ENCODE measurements at places on chromosomes 1 and 21. TPM values are rescaled to one million over a fixed set of nuclear protein-coding genes. Genes with fewer than 3 reads are reported as not detected.

Gene PLA2G2E
- total RNA-seq = not detected

GRCh38 chr1:34086561-34086960 is 78.5 kb downstream of the CSMD2 start:
- DNase-seq = no peak

Gene IRF2BP2
- 104 TPM for total RNA-seq

GRCh38 chr1:25544819-25545218 is 1.4 kb downstream of the LDLRAP1 start:
- DNase-seq = peak; percentile 36

GRCh38 chr1:174465855-174466254 is 18.1 kb downstream of the GPR52 start:
- DNase-seq = no peak

Gene HAO2
- total RNA-seq = not detected

Gene VCAM1
- total RNA-seq = 24.5 TPM

DNA sequence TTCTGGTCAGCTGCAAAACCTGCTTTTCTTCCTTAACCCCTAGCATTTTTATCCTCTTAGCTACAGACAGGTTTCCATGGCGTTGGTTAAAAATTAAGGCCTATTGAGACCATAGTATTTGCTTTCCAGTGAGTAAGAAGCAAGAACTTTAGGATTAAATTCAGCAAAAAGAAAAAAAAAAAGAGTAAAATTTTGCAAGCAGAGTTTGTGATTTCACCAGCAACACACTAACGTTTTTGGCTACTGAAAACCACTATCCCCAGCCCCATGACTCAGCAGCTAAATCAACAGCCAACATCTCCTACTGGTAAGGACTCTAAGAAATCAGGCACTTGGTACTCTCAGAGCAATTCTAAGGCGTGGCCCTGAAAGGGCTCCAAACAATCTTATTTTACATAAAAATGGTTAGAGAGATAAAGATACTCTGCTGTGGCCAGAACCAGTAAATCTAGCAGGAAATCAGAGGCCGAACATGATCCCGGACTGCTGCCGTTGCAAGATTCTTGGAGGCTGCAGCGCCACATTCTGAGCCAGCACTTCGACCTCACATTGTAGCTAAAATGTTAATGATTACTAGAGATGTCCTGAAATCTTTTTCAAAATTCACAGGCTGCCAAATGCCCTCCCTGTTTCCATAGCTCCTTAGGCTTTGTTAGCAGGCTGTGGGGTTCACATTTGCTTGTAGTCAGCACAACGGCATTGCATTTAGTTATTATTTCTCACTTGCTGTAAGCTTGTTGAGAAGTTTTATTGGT is 1.6 kb upstream of the ENO1 start:
- peak; percentile 47 for DNase-seq

DNA sequence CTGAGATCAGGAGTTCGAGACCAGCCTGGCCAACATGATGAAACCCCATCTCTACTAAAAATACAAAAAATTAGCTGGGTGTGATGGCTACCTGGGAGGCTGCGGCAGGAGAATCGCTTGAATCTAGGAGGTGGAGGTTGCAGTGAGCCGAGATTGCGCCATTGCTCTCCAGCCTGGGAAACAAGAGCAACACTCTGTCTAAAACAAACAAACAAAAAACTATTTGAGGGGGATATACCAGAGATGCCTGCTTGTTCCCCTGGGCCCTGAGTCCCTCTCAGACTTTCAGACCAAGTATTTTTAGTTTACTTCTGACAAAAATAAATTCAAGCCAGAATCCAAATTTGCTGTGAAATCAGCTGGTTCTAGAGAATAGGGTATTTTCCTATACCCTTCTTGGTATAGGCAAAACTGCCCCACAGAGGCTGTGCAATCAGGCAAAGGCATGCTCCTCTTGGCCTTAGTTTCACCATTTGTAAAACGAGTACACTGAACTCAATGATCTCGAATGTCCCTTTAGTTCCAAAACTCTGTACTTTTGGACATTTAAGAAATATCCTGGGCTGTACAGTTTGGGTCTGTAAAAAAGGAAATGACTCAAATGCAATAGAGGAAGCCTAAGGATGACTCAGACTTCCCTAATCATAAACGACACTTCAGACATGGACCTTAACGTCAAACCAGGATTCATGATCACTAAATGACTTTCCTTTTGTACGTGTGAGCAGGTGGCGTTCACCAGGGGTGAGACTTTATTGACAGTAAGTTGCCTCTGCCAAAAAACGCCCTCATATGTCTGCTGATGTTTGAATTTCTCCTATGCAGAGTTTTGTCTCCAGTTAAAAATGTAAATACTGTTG is 16.1 kb downstream of the ENSA start:
- DNase-seq = peak; percentile 97

Gene PLEKHN1
- 0.37 TPM for total RNA-seq

DNA sequence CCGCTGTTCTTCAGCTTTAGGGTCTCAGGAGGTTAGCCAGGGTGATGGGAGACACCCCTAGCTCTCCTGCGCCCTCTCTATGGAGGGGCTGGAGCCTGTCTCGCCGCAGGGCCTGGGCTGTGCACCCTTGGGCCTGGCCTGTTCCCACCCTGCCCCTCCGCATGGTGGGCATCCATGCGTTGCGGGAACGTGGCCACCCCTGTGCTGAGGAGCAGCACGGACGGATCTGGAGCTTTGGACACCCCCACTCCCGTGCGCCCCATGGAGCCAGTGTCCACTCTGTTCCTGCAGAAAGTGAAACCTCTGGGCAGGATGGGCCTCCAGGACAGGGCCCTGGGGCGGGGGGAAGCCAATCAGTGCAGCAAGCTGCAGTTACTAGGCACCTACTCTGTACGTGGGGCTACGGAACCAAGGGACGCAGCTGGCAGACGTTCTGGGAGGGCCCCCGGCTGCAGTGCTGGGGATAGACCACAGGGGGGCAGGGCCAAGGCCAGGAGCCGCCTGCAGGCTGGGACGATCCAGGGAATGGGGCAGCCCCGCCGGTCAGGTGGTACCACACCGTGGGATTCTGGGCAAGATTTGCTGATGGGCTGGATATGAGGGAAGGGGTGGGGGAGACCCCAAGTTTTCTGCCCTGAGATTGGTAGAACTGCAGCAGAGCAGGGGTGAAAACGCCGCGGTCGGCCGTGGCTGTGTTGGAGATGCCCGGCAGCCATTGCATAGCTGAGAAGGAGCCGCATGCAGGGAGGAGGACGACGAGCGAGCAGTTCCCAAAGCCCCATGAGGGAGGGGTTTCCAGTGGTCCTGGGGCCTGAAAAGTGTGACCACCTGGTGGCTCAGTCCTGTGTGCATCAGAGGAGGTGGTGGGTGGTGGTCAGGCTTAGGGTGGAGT is 43.3 kb downstream of the TP73 start:
- DNase-seq = peak; percentile 71

Gene PLPPR4
- total RNA-seq = 0.05 TPM

Gene PGLYRP3
- total RNA-seq = not detected

DNA sequence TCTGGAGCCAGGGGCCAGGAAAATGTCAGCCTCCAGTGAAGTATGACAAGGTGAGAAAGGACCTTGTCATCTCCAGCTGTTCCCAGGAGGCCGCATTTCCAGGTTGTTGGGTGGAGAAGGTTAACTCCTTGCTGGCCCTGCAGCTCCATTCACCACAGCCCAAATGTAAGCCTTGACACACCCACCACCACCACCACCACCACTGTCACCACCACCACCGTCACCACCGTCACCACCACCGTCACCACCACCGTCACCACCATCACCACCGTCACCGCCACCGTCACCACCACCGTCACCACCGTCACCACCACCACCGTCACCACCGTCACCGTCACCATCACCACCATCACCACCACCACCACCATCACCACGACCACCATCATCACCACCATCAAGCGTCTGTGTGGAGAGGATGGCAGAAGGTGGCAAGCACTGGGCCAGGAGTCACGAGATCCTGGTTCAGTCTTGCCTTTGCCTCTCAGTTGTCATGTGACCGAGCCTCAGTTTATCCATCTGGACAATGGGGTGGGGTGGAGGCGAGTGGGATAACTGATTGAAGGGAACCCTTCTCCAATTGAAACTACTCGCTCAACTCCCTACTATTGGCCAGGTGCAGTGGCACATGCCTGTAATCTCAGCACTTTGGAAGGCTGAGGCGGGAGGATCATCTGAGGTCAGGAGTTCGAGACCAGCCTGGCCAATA is 21.2 kb upstream of the FAM131C start:
- no peak for DNase-seq

Gene GBP6
- total RNA-seq = not detected

Gene OPTC
- total RNA-seq = not detected

DNA sequence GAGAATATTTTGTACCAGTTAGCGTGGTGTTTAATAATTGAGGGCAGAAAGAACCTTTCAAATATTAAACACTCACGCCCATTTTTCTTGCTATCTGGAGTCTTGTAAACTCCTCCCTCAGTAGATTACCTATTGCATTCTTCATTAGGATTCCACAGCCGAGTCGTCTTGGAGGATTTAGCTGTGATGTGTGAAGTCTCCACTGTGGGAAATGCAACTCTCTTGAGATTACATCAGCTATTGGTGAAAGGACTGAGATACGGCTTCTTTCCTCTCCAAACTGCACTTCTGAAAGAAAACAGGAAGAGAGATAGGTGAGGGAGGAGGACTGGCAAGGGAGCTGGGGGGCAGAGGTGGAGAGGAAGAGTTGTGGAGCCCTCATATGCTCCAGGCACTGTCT is 36.1 kb downstream of the ACTA1 start:
- DNase-seq = no peak

Data from dermis blood vessel endothelial cell (primary cell).